ENCODE measurements at places on chromosomes 1 and 21.
A peak's percentile ranks its signal among the peaks of the same experiment; 100 is the strongest.

- DNase-seq, result peak; percentile 13
These were observed 15.6 kb upstream of the CHIA start for GRCh38 chr1:111275079-111275478.

- no peak for DNase-seq
These were observed 22.0 kb downstream of the MYOM3 start for GRCh38 chr1:24089743-24090555.

DNA sequence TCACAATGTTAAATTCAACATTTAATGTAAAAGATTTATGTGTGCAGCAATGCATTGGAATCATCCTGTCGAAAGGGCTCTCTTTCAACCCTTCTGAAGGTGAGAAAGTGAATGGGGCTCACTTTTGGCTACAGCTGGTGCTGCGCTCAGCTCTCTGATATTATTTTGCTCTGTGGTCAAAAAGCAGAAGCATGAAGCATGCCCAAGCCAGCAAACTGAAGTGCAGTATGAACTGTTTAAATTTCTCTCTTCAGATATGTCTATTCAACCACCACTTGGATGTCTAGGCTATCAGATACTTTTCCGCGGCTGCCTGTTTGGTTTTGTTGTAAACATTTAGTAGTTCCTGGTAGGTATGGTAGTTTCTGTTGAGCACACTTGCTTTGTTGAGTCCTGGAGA is 216.9 kb upstream of the TMPRSS15 start:
- DNase-seq, result no peak

- no peak for DNase-seq
These were observed 20.2 kb upstream of the COL6A2 start for GRCh38 chr21:46077674-46078101.

GRCh38 chr1:202227053-202227672 is 33.6 kb downstream of the LGR6 start:
- DNase-seq, result no peak

DNA sequence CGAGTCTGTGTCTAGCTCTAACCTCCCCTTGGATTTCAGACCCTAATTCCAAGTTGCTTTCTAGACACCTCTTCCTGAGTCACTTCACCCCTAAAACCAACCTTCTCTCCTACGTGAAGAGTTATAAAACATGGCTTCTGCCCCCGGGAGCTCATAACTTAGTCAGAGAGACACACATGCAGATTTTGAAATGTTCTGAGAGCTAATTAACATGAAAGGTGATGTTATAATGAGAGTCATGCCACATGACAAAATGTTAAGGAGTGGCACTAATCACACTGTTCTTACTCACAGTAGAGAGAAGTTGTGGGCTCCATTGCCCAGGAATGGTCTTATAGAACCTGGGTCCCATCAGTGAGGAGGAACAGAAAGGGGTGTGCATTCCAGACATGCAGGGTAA is 117.1 kb downstream of the LRIG2 start:
- DNase-seq, result no peak

DNA sequence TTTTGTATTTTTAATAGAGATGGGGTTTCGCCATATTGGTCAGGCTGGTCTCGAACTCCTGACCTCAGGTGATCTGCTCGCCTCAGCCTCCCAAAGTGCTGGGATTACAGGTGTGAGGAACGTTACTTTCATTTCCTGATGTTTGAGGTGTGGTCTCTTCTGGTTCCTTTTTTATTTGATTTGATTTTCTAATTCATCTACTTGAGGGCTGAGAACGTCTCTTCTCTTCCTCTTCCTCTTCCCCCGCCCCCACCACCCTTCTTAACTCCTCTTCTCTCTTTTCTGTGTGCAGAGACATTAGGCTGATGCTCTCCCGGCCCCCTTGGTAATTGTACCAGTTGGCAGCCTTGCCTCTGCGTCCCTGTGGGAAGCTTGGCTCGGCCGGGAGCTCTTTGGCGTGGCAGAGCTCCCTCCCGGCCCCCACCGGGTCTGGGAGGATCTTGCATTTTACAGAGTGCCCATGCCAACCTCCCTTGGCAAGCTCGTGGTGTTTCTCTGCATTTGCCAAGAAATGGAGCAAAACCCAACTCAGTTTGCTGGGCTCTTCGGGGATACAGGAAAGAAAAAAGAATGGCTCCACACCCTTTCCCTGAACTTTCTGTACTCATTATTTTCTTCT is 19.9 kb downstream of the CRYAA start:
- DNase-seq, result no peak

- no peak for DNase-seq
These were observed 106.4 kb downstream of the KCND3 start for GRCh38 chr1:111882986-111883560.

GRCh38 chr1:224211206-224211962 is 28.3 kb downstream of the DEGS1 start:
- peak; percentile 43 for DNase-seq

- DNase-seq, result peak; percentile 85
These were observed at the start of gene ATP8B2 for GRCh38 chr1:154324669-154325582. TSS of gene ATP8B2 (plus strand) at chr1:154325525. CDS start at chr1:154328142, 2,617 bp downstream.

GRCh38 chr1:156430866-156431265 is 61.9 kb downstream of the RHBG start:
- DNase-seq, result no peak

DNA sequence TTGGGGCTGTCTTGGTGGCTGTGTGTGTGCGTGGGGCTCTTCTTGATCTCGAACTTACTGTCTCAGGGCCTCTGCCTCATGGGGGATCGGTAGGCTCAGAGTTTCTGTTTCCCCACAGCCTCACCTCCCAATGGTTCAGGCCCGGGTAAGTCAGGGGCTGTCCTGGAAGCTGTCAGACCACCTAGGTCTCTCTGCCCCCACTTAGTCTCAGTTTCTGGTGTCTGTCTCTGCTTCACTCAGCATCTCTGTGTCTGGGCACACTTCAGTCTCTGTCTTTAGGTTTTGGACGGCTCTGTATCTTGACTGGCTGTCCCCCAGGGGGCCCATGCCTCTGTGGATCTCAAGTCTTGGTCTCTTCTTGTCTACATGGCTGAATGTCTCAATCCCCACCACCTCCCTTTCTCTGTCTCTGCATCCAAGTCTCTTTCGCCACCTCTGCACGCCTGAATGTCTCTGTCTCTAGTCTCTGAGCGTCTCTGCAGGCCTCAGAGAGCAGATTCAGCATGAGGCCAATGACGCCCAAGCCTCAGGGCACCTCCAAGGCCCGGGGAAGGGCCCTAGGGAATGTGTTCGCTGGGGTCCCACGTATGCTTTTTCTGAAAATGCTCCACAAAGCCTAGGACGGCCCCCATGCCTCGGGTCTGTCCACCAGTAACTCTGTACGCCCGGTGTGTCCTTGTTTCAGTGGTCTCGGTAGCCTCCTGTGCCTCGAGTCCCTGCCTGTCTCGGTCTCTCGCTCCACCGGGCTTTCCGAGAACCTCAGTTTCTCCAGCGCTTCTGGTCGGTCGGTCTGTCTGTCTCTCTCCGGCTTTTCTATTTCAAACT is 818 bp downstream of the FHL3 start:
- no peak for DNase-seq

- DNase-seq, result no peak
These were observed 7.8 kb upstream of the CDK18 start for GRCh38 chr1:205496661-205497060.

DNA sequence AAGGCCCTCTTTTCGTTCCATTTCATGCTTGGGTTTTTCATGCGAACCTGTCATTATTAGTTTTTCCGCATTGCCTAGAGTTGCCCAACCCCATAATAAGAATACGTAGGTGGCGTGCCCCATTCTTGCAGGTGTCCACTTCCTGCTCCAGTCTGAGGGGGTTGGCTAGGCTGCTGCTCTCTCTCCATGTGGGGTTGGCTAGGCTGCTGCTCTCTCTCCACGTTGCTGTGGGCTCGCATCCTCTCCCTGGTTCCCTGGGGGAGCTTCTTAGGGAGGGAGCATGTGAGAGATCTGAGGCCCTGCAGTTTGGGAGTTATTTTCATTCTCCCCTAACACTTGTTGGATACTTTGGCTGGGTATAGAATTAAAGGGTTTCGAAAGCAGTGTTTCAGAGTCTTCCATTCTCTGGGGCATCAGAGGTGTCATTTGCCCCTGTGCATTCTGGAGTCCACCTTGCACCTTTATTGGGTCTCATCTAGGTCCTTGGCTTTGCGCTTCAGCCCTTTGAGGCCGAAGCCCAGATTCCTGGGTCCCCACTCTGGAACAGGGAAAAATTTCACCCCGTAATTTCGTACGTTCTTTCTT is 8.6 kb downstream of the C1orf35 start:
- no peak for DNase-seq

GRCh38 chr1:32127409-32128198 is 19.7 kb downstream of the KPNA6 start:
- no peak for DNase-seq

- no peak for DNase-seq
These were observed 72.8 kb downstream of the SIPA1L2 start for GRCh38 chr1:232557096-232557495.

- no peak for DNase-seq
These were observed 60.1 kb downstream of the AGPAT3 start for GRCh38 chr21:43925096-43925481.

DNA sequence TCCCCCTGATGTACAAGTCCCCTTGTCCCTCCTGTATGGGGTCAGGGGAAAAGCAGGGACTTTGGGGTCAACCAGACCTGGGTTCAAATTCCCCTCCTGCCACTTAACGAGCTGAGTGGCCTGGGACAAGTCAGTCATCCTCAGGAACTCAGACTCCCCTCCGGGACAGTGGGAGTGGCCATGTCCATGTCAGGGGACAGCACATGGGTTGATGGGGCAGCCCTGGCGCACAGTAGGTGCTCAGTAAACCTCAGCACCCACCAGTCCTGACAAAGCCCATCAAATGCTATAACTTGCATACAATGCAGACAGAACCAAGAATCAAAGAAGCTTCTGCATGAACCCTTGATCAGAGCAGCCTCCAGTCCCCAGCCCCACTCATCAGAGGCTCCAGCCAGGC is 30.0 kb downstream of the MATN1 start:
- no peak for DNase-seq

GRCh38 chr1:206796981-206797402 is 24.7 kb upstream of the IL10 start:
- DNase-seq, result no peak

- no peak for DNase-seq
These were observed 43.2 kb upstream of the C1orf185 start for GRCh38 chr1:51058858-51059257.

DNA sequence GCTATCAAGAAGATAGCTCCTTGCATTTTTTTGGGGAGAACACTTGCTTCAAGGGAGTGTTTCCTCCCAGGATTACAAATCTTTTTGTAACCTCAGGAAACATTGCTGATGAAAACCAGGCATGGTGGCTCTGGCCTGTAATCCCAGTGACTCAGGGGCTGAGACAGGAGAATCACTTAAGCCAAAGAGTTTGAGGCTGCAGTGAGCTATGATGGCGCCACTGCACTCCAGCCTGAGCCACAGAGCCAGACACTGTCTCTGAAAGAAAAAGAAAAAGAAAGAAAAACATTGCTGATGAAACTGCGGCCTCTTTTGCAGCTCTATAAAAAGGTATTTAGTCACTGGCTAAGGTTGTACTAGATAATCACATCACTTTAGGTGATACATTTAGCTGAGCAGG is 7.3 kb downstream of the RNU1-2 start:
- DNase-seq, result no peak

GRCh38 chr1:205706601-205707502 is 26.5 kb upstream of the SLC45A3 start:
- no peak for DNase-seq

All from RWPE1 (cell line).